ENCODE measurements at places on chromosomes 11 and 22. TPM values are rescaled to one million over a fixed set of nuclear protein-coding genes. Genes with fewer than 3 reads are reported as not detected.

Gene EXPH5
- 0.87 TPM for total RNA-seq

Gene CYTH4
- total RNA-seq, result 44.7 TPM

Gene CHEK2
- 5.3 TPM for total RNA-seq

Gene SCUBE2
- 29.2 TPM for total RNA-seq

DNA sequence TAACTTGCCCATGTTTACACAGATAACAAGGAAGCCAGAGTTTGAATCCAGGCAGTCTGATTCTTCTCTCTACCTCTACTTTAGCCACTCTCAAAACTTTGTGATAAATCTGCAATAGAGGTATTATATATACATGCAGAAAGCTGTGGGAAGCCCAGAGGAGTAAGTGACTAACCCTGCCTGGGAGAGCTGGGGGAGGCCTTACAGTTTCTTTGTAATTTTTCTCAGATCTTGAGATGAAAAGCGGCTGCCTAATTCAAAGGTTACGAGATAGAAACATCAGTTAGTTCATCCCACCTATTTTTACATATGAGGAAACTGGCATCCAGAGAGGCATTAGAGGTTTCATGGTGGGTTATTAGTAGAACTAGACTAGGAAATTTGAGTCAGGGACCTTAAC, 4.9 kb downstream of the STIM1 start:
- DNase-seq, result no peak

DNA sequence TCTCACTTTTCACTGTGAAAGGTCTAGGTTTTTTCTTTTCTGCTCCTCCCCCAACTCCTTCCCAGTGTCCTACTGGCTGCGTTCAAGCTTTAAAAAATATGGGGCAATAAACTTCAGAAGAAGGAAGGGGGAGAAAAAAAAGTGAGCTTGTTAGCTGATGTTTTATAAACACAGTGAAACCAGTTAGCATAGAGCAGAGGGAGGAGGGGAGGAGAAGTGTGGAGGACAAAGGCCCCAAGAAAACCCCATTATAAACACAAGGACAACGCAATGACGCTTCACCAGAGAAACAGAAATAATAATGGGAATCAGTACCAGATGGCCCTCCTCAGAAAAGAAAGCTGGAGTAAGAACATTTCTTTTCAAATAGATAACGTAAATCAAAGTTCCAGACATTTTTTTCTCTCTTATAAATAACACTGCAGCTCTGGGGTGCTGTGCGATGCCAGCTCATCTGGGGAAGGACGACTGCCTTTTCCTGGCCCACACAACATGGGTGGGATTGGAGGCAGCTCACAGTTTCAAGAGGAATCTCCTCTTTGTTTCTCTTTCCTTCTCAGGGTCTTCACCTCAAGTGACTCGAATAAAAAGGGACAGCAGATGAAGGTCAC, 235.4 kb upstream of the NARS2 start:
- no peak for DNase-seq

GRCh38 chr11:70540196-70540595, 141.9 kb downstream of the CTTN start:
- no peak for DNase-seq

- DNase-seq, result no peak
These were observed 3.4 kb downstream of the PTGDR2 start for GRCh38 chr11:60852117-60852981.

- DNase-seq, result no peak
These were observed 164.8 kb upstream of the BDNF start for GRCh38 chr11:27865105-27865504.
